ENCODE measurements at places on chromosomes 5 and 9.
A peak's percentile ranks its signal among the peaks of the same experiment; 100 is the strongest.

DNA sequence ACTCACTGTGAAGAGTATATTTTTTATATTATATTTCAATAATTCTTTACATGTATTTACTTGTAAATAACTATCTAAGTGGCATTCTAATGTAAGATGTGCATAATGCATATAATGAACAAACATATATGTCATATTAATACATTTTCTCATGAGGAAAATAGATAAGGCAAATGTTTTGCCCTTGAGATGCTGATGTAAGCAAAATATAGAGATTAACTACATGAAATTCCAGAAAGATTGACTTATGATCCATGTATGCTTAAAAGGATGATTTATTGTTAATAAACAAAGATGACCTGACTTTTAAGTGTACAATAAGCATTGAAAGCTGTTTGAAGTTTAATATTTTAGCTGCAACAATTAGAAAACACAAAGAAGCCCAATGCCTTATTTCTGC, 559.9 kb downstream of the PTPRD start:
- DNase-seq: no peak

DNA sequence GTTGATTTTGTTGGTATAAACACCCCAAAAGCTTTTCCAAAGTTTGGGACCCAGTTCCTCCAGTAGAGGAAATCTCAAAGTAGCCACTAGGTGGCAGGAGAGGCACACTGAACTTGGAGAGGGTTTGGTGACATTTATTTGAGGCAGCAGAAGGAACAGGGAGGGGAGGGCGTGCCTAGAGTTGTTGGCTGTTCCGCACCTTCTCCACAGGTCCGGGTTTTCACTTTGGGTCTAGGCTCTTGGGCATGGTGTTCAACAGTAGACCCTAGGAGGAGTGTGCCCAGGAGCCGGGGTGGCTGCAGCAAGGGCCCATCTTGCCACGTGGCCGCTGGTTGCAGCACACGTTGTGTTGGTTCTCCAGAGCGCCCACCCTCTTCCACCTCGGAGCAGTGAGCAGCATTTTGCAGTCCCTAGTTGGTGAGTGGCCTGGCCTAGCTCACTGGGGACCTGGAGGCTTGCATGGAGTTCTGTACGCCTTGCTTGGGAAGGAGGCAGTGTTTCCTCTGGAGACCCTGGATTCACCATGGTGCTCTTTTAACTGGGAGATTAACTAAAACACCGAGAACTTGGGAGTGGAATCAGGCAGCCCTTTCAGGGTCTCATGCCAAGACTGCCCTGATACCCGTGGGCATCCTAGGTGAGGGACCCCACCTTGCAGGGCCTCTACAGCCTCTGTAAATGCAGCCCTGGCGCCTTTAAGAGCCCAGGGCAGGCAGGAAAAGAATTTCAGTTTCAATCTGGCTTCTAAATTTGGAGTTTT, 28.2 kb downstream of the PTPA start:
- DNase-seq: peak; percentile 65

DNA sequence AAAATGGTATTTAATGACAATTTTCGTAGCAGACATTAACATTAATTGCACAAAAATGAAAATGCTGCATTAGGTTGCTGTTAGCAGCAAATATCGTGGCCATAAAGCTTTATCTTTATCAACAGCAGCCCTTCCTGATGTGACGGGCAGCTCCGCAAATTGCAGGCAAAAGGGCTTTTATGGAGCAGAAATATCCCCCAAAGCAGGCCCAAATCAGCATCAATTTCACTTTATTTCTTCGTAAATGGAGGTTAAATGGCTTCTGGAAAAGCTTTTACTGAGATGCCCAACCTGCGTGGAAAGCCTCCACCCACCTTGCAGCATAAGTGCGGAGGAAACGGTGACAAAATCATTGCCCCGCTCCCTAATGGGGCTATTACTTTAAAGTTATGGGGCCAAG, 77.9 kb upstream of the BARHL1 start:
- DNase-seq: no peak

DNA sequence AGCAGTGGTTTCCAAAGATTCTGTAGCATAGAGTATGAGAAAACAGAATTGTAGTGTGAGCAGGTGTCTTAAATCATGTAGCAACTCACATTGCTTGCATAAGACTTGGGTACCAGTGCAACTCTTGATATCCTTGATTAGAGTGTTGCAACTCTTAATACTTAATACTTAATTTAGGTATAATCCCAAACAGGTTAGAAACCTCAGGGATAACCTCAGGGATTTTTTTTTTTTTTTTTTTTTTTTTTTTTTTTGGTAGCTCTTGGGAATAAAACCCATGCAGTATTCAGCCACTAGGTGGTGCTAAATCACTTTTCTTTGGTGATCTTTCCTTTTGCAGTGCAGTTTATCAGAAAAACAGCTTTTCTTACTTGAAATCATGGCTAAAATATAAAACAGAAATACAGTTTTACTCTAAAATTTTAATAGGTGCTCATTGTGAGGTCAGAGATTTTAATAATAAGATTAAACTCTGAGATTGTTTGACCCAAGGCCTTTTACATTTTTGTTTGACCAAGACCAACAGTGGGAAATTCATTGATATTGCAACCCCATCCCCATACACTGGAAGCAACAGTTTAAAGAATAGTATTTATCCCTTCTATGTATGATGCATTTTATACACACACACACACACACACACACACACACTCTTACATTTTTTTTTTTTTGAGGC, 55.3 kb downstream of the ERAP1 start:
- no peak for DNase-seq

DNA sequence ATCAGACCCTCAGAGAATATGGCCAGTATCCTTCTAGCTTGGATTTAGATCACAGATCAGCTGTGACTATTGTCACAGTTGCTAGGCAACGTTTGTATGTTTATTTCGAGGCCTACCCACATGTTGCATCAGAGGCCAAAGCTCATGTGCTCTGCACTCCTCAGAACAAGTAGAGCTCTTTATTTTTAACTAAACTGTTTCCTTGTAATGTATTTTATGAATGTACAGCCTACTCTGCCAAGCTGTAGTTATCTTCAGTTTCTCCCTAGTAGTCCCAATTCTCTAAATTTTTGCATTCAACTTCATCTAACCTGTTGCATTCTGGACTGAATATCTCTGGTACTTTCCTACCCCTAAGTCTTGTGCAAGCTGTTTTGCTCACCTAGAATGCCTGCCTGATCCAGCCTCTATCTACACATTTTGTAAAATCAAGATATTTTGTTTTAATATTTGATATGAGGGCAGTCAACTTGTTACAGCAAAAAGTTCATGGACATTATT, 52.8 kb downstream of the CAST start:
- DNase-seq: peak; percentile 35

- no peak for DNase-seq
Observed at GRCh38 chr5:5165541-5166002, 25.4 kb downstream of the ADAMTS16 start.

DNA sequence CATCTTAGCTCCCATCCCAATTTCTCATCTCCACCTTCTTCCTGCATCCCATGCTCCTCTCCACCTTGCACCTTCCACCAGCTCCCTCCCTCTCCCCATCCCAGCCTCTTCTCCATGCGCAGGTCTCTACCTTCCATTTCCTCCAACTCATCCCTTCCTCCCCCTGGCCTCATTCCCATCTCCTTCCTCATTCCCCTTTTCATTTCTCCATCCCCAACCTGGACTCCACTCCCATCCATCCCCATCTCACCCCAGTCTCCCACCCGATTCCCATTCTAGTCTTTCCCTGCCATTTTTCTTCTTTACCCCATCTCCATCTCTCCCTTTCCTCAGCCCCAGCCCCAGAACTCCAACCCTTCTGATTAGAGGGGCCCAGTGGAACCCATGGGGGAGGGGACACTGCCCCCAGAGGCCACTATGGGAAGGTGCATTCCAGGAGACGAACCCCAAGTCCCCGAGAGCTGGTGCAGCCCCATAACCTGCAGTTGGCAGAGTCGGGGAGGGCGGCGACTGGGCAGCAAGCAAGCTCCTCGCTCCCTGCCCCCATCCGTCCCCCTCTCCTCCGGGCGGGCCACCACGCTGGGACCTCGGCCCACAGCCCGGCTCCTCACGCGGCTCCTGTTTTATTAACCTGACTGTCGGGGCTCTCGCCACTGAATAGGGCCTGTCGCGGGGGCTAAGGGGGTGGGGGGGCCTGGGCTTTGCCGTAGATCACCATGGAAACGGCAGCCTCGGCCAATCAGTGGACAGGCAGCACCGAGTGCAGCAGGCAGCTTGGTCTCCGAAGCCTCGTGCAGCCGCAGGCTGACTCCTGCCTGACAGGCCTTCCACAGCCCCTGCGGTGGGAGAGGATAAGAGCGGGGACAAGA, 66.7 kb downstream of the PCDH1 start:
- peak; percentile 1 for DNase-seq

- DNase-seq: no peak
Observed at GRCh38 chr5:179606071-179606909, 17.2 kb downstream of the HNRNPH1 start.

GRCh38 chr5:130890610-130891009, 274.4 kb downstream of the HINT1 start:
- no peak for DNase-seq

DNA sequence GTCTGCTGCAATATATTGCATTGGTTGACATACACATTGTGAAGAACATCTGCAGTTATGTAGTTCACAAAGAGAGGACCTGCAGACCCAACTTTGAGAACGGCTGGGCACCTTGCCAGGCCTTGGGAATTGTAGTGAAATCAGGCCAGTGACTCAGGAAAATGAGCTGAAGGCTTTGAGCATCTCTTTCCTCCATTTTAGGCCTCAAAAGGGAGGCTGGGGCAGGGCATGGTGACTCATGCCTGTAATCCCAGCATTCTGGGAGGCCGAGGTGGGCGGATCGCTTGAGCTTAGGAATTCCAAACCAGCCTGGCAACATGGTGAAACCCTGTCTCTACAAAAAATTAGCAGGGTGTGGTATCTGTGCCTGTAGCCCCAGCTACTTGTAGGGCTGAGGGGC, 1.4 kb upstream of the IPPK start:
- no peak for DNase-seq

- no peak for DNase-seq
Observed at GRCh38 chr9:35829764-35830096, 702 bp downstream of the TMEM8B start.

GRCh38 chr9:69232135-69232534, 58.1 kb downstream of the TJP2 start:
- no peak for DNase-seq

GRCh38 chr9:127244609-127245601, 19.7 kb upstream of the GARNL3 start:
- peak; percentile 91 for DNase-seq

DNA sequence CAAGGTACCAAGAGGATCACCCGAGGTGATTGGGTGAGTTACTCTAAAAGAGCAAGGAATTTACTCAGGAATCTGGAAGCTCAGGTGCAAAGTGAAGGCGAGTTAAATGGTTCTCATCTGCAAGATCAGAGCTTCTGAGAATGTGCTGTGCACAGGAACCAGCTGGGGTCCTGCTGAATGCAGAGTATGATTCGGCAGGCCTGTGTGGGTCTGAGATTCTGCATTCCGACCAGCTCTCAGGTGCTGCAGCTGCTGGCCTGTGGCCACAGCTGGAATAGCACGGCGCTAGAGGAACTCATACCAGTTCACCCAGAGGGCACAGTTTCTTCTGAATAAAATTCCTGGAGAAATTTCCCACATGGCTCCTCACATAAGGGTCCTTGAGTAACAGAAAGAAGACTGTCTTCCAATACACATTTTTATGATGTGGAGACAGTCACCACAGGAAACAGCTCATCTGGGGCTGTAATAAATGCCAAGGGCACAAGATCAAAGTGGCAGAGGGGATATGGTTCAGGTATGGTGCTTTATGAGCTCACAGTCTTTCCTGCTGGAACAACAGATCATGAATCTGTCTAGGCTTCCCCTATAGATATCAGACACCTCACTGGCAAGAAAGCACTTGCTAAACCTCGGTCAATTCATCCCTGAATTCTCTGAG, 83.9 kb downstream of the PTPN3 start:
- no peak for DNase-seq

DNA sequence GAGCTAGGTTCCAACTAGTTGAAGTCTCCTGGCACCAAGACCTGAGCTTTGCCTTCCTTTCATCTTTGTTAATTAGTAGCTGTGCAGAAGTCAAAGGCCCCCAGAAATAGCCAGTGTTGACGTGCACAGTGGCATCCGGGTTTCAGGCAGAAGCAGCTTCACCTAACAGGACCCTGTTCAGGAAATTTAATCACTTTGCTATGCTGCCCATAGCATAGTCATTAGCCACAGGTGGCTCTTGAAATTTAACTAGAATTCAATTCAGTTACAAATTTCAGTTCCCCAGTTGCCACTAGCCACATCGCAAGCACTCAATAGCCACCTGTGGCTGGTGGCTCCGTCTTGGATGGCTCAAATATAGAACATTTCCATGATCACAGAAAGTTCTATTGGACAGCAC, 179.1 kb downstream of the GOLPH3 start:
- no peak for DNase-seq

- DNase-seq: no peak
Observed at GRCh38 chr5:1054018-1054798, 45.6 kb downstream of the NKD2 start.

- DNase-seq: no peak
Observed at GRCh38 chr5:160020266-160020770, 11.4 kb downstream of the TTC1 start.

- DNase-seq: no peak
Observed at GRCh38 chr9:89309608-89310474, 1.2 kb upstream of the CKS2 start.

- peak; percentile 63 for DNase-seq
Observed at GRCh38 chr9:134163371-134164196, 780 bp downstream of the RNU6ATAC start.

DNA sequence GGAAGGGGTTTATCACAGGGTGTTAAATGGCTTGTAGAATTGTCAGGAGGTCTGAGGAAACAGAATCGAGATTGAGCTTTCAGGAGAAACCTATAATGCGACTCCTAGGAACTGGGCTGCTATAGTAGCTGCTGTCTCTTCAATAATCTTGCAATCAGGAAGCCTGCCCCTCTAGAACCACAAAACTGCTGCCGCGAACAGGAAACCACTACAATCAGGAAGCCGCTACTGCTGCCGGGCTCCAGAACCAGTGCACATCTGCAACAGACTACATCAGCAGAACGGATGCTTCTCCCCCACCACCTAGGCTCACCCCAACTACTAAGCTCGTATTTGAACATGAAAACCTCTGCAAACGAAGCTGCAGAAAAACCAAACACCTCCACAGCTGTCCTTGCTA, 31.6 kb downstream of the TNFSF8 start:
- peak; percentile 81 for DNase-seq

DNA sequence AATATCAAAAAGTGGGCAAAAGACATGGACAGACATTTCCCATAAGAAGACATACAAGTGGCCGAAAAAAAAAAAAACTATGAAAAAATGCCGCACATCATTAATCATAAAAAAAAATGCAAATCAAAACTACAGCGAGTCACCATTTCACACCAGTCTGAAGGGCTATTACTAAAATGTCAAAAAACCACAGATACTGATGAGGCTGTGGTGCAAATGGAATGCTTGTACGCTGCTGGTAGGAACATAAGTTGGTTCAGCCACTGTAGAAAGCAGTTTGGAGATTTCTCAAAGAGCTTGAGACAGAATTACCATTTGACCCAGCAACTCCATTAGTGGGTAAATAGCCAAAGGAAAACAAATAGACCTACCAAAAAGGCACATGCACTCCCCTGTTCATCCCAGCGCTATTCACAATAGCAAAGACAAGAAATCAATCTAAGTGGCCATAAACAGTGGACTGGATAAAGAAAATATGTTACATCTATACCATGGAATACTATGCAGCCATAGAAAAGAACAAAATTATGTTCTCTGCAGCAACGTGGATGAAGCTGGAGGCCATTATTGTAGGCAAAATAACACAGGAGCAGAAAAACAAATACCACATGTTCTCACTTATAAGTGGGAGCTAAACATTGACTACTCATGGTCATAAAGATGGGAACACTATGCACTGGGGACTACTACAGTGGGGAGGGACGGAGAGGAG, 110.6 kb upstream of the BOD1 start:
- DNase-seq: no peak

GRCh38 chr9:71518045-71518827, 250.1 kb downstream of the CEMIP2 start:
- DNase-seq: no peak
